C1 segment of cervical spinal cord (tissue), 14 donors: ENCODE measurements at places on chromosomes 11 and 22.

- no peak for DNase-seq
These were observed 321.7 kb downstream of the TMEM135 start for GRCh38 chr11:87359401-87359800.

DNA sequence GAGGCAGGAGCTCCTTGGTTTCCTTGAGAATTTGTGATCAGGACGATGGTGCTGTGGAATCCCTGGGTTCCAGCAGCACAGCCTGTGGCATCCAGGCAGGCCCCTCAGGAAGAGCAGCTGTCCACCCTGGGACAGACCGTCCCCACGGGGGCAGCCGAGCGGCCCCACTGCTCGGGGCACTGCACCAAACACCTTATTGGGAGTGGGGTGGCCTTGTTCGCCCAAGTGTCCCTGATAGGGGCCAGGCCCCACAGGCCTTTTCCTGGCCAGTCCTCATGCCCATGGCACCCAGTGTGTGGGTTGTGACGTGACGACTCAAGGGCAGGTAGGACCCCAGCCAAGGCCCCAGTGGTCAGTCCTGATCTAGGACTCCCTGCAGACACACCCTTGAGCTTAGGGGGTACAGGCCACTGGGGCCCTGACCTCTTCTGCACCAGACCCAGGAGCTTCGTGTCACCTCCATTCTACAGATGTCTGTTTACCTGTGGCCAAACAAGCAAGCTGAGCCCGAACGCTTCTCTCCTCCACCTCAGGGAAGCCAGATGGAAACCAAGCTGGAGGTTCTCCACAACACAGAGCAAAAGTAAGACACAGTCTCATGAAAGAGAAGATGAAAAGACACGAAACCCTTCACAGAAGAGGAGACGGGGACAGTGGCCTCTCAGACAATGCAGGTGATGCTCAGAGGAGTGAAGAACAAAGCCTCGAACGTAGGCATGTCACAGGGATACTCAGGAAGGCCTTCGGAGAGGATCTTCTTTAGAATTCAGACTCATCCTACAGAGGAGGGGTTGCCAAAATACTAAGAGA, 1.6 kb upstream of the BRD1 start:
- DNase-seq, result no peak

DNA sequence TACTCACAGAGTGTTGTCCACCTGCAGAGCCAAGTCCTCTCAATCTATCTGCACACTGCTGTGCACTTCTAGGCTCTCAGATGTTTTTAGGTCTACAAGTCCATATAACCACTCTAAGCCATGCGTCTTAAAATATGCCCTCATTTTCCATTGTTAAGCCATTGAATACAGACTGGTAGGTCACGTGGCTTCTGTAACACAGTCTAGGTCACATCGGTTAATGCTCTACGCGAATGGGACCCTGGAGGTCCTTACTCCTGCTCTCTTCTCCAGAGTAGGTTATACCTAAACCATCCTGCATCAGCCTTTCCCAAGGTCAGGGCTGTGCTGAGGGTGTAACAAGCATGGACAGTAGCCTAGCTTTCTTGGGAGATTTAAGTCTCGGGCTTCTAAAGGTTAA, 819 bp downstream of the JAML start:
- DNase-seq, result no peak

GRCh38 chr11:119210050-119210449, 3.9 kb downstream of the CBL start:
- no peak for DNase-seq

- DNase-seq, result no peak
These were observed 9.5 kb upstream of the ISX start for GRCh38 chr22:35056486-35056885.

DNA sequence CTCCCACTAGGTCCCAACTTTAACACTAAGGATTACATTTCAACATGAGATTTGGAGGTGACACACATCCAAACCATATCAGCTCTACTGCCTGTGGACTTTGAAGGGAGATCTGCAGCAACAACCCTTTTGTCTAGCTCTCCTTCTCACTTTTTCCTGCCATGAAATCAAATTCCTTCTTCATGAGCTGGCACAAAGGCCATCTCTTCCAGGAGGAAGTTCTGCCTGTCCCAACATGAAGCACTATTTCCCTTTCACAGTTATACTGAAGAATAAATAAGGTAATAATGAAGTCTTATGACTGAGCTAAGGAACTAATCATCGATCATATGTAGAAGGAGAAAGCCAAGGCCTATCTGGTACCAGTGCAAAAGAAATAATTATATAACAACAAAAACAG, 253.5 kb upstream of the TENM4 start:
- no peak for DNase-seq

DNA sequence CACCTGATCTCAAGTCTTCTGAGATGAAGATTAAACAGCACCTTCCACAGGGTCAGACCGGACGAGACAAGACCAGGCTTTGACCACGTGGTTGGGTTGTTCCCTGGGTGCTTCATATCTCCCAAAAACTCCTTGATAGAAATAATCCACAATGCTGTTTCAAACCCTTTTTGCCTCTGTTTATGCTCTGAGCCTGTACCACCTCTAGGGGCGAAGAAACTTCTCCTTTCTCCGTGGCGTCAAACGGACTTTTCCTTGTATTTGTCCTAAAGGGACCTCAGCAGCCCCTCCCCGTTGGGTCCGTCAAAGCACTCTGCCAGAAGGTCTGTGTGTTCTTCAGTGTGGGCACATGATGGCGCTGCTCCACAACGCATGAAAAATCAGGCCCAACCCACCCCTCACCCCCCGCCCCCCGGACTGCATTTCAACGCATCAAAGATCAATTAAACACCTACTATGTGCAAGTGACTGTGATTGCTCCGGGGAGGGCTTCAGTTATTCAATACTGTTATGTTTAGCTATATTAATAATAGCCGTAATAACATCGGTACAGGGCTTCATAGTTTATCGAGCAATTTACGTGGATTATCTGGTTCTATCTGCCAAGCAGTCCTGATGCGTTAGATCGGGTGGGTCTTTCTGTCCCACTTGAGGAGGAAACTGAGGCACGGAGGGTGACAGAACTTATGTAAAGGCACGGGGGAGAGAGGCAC, 17.3 kb upstream of the EIF3D start:
- no peak for DNase-seq

DNA sequence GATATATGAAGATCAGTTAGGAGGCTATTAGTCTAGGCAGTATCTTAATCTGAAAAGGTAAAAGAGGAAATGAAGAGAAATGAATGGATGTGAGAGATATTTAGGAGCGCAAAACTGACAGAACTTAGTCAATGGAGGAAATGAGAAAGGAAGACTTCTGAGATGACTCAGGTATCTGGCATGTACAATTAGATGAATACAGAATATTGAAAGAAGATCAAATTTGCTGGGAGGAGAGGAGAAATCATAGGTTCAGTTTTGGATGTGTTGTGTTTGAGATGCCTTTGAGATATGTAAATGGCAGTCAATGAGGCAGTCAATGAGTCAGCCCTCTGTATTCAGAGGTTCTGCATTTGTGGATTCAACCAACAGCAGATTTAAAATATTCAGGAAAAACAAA, 42.9 kb upstream of the GAB2 start:
- DNase-seq, result no peak
